ENCODE measurements at places on chromosomes 13 and 19.

- DNase-seq, result peak; percentile 67
These were observed 18.7 kb downstream of the GADD45B start for GRCh38 chr19:2494447-2495129.

GRCh38 chr19:4279267-4279529 lies 132 bp downstream of the SHD start:
- DNase-seq, result no peak

GRCh38 chr13:29758531-29759114 lies 91.8 kb downstream of the UBL3 start:
- no peak for DNase-seq

- no peak for DNase-seq
These were observed 233.0 kb upstream of the KLF12 start for GRCh38 chr13:74367193-74367592.

DNA sequence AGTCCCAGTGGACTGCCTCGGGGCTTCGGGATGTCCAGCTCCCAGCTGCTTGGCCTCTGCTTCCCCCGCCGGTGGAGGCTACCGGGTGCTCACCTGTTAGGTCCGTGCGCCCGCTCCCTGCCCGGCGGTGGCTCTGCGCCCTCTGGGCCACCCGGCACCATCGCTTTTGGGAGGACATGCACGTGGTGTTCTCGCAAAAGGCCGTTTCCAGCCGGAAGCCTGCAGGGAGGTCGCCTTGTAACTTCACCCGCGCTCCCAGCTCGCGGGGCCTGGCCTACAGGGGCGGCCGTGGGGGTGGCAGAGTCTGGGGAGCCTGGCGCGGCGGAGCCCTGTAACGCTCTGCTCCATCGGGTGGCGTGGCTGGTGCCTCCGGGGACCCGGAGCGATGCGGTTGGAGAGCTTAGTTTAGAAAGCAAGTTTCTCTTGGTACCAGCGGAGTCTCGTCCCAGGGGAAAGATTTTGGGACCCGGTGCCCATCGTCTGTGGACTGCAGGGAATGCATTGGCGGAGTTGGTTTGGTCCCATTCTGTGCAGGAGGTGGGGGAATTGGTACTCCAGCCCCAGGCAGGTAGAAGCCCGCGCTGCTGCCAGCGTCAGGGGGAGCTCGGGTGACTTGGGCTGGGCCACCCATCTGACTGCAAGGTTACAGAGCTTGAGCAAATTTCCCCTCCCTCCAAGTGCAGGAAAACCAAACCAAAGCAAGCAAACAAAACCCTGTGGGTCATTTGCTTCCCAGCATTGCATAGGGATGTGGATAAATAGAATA lies 673 bp downstream of the SPATA13 start:
- no peak for DNase-seq

GRCh38 chr19:16023146-16023915 lies 53.0 kb upstream of the TPM4 start:
- DNase-seq, result no peak

GRCh38 chr13:37690361-37690760 lies 91.8 kb upstream of the POSTN start:
- no peak for DNase-seq

DNA sequence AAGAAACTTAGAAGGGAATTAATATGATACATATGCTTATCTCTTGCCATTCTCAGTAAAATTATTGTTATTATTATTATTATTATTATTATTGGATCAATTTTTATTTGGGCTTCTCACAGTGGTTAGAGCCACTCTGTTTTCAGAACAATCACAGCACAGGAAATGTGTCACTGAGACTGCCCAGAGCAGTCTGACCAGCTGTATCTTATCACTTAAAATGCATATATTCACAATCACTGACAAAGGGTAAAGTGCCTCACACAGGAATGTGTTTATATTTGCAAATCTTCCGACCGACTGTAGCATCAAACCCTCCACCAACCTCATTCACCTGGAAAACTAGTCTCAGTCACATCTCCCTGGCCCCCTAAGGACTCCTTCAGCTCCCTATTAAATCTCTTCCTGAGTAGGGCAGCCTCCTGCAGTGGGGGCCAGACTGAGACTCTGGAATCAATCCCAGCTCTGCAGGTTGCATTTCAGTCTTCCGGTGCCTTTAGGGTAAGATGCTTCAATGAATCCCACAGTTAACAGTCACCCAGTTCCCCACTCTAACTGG lies 738.3 kb upstream of the SLITRK5 start:
- peak; percentile 53 for DNase-seq

- DNase-seq, result no peak
These were observed 66.8 kb downstream of the IFT88 start for GRCh38 chr13:20633802-20634201.

DNA sequence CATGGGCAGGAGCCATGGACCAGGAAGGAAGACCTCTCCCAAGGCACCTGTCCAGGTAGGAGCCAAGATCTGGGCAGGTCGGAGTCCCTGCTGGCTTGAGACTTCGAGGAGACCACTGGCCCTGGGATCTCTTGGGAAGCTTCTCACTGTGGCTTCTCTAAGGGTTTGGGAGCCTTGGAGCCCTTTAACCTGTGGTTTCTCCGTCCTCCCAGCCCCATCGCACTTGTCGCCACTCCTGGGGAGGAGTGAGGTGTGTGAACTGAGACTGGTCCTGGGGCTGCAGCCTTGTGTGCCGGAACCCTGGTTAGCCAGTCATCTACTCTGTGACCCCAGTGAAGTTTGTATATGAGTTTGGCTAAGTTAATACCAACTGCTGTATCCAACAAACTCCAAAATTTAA lies 8.2 kb downstream of the ZNF805 start:
- no peak for DNase-seq

DNA sequence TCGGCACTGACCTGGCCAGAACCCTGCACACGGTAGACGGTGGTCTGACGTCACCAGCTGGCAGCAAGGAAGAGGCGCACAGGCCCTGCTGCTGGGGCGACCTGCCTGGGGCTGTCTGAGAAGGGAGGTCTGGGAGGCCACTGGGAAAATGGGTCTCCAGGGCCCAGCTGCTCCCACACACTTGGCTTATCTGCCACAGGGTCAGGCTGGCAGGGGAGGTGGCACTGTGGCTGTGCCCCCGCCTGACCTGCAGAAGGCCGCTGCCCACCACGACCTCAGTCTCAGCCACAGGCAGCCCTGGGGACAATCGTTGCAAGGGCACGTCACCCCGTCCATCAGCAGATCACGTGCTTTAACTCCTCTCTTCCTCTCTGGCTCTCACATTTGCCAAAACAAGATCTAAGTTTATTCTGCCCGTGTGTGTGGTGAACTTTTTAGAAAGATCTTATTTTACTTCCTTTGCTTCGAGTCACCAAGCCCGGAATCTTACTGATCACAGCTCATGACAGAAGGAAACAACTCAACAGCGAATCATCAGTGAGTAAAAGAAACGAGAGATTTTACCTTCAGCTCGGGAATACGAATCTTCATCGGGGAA lies 45.2 kb upstream of the RANBP3 start:
- DNase-seq, result no peak

GRCh38 chr19:16222806-16223205 lies 25.1 kb downstream of the AP1M1 start:
- no peak for DNase-seq

DNA sequence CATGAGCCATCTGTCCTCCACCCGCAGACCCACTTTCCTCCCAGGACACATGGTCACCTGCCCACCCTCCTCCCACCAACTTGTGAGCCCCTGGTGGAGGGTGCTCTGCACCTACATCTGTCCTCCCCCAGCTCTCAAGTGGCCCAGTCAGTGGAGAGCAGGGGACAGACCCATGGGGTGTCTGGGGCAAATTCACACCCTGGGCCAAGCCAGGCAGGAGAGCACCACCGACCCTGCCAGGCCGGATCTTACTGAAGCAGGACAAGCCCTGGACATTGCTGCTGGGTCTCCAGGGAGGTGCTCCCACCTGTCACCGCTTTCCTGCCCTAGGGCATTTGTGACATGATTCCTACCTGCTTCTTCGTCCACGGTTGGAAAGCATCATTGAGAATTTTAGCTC lies 221.6 kb downstream of the TUBA3C start:
- DNase-seq, result no peak

DNA sequence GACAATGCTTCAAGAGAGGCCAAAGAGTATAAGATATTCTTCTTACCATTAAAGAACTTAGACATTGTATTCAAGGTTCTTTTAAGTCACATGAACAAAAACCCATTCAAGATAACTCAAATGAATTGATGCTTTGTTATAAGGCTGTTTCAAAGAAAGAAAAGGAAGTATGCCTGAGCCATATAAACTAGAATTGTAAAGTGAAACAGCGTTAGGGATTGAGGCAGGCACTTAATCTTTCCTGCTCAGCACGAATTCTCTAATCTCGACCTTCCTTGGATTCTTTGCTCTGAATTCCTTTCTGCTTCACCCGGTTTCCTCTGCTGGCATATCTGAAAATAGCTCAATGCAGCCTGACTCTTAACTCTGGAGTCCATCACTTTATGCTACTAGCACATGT lies 595.4 kb downstream of the DIAPH3 start:
- DNase-seq, result no peak

- no peak for DNase-seq
These were observed 90.7 kb downstream of the ATP8A2 start for GRCh38 chr13:25462301-25463125.

DNA sequence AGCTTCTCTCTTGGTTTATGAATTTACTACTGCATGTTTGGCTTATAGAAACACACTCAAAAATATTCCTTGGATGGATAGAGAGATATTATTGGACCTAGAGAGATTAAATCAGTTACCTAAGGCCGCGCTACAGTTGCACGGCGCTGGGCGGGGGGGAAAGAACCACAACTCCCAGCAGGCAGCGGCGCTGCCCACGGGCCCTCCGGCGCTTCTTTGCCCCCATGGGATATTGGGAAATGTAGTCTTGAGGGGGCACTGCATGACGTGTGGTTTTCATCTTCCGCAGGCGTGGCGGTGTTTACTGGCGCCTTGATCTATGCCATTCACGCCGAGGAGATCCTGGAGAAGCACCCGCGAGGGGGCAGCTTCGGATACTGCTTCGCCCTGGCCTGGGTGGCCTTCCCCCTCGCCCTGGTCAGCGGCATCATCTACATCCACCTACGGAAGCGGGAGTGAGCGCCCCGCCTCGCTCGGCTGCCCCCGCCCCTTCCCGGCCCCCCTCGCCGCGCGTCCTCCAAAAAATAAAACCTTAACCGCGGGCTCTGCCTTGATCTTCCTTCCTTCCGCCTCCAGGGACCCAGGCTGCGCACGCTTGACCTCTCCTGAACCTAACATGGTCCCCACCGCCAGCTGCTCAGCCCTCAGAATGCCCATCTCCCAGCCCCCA lies 4.8 kb downstream of the EMP3 start:
- DNase-seq, result peak; percentile 89

GRCh38 chr19:15248648-15249527 lies 16.6 kb upstream of the EPHX3 start:
- DNase-seq, result no peak

- no peak for DNase-seq
These were observed 19.9 kb upstream of the SGCG start for GRCh38 chr13:23160638-23161480.

DNA sequence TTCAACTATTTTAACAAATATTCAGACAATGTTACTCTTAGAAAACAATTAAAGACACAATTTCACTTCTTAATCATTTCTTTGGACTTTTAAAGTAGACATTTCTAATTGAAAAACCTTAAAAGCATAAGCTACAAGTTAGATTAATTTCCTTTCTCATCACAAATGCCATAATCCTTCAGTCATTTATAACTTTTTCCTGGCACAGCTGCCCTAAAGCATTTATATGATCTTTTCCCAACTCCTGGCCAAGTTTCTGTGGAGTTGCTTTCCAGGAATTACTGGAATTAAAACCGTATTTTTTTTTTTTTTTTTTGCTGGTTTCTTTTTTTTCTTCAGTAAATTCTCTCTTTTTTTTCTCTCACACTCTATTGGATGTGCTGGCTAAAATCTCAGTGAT lies 615.9 kb downstream of the TBC1D4 start:
- no peak for DNase-seq

- DNase-seq, result no peak
These were observed 25.3 kb downstream of the RASA3 start for GRCh38 chr13:114106991-114107685.

Data from ecto neural progenitor cell (in vitro differentiated cells).